ENCODE measurements at places on chromosomes 4 and X.
A peak's percentile ranks its signal among the peaks of the same experiment; 100 is the strongest.

DNA sequence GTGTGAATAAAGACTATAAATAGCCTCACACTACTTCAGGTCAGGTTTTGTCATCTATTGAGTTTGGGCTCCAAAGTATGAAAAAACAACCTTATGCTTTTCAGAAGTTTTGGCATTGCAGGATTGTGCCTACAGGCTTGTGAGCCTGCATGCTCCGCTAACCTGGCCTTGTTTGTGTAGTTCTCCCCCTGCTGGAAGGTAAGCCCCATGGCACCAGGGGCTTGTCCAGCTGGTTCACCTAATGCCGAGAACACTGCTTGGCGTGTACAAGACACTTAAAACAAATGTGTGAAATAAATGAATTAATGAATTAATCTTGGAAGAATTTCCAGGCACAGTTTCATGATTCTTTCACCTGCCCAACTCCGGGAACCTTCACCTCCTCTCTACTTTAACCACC is 1.8 kb upstream of the HSD17B10 start:
- peaks cover 2% of the 10 kb centered on the region for H3K27me3 ChIP-seq
- peak; percentile 49 for DNase-seq
- no peak overlapping the region for H3K4me3 ChIP-seq
- H3K27ac ChIP-seq = no peak overlapping the region
- H3K4me1 ChIP-seq = peaks cover 10% of the 10 kb centered on the region

DNA sequence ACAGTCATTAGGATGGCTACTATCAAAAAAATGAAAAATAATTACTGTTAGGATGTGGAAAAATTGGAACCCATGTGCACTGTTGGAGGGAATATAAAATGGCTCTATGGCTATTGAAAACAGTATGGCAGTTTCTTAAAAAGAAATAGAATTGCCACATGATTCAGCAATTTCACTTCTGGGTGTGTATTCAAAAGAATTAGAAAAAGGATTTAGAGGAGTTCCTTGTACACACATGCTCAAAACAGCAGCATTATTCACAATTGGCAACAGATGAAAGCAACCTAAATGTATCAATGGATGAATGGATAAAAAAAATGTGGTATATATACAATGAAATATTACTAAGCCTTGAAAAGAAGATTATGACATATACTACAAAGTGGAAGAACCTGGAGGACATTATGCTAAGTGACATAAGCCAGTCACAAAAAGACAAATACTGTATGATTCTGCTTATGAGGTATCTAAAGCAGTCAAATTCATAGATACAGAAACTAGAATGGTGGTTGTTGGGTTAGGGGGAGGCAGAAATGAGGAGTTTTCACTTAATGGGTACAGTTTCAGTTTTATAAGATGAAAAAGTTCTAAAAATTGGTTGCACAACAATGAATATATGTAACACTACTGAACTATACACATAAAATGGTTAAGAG is 123.2 kb downstream of the ELOVL6 start:
- peaks cover 1% of the 10 kb centered on the region for H3K27me3 ChIP-seq
- DNase-seq = no peak
- no peak overlapping the region for H3K27ac ChIP-seq
- no peak overlapping the region for H3K4me3 ChIP-seq
- peaks cover 3% of the 10 kb centered on the region for H3K36me3 ChIP-seq

DNA sequence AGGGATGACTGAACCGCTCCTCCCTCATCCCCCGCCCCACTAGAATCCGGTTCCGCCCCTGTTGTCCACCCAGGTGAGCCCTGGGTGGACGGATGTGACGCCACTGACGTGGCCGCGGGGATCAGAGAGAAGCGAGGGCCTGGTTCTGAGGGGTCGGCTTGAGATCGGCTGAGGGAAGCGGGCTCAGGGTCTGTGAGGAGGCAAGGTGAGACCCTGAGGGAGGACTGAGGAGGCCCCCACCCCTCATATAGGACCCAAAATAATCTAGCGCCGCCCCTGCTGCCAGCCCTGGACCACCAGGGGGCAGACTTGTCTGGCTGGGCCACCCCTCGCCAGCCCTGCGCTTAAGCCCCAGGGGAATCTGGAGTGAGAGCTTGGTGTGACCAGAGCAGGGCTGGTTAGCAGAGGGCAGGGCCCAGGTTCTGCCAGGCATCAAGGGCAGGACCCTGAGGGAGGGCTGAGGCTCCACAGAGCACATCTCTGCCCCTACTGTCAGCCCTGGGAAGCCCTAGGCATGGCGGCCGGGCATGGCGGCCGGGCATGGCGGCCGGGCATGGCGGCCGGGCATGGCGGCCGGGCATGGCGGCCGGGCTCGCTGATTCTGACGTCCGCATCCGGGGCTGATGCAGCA is at the start of gene MAGEA8:
Gene MAGEA8, plus strand, starts transcription at position 103 of the 631 bp plus-strand sequence. CDS start 3,090 bp downstream, outside the sequence.
- H3K27me3 ChIP-seq = peaks cover 1% of the 10 kb centered on the region
- H3K4me3 ChIP-seq = no peak within 1 kb of the TSS

DNA sequence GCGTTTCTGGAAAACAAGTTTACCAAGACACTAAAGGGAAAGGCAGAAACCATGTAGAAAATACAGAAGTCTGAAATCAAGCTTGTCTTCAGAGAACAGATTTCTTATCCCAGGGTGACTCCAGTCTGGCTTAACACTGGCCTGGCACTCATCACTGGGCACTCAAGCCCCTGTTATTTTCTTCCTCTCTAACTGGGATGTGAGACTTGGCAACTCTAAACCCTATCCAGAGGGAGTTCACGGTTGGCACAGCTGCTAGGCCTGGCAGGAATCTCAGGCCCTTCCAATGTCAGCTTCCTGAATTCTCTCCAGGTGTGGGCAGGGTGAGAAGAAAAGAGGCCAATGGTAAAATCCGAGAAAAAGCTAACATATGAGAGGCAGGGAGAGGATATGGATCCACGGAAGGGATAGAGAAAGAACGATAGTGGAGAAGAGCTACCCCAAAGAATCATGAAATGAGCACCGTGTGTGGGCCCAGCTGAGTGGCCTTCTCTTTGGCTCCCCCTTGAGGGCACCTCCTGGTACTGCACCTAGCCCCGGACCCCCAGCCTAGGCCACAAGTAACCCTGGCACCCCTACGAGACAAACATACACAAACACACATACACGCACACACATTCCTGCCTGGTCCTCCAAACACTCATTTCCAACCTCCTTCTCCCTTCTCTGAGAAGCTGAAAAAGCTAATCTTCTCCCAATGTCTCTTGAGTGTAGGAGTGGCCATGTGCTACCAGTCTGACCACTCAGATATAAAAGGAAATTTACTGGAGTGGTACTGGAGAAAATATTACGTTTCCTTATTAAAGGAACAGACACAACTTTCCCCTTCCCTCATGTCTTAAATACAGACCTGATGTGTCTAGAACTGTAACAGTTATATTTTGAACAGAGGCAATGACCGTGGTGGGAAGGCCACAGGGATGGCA is 16.6 kb upstream of the PTCHD1 start:
- peaks cover 5% of the 10 kb centered on the region for H3K4me1 ChIP-seq
- peaks cover 3% of the 10 kb centered on the region for H3K27me3 ChIP-seq
- no peak overlapping the region for H3K4me3 ChIP-seq
- H3K36me3 ChIP-seq = no peaks in the 10 kb centered on the region
- H3K27ac ChIP-seq = no peak overlapping the region

DNA sequence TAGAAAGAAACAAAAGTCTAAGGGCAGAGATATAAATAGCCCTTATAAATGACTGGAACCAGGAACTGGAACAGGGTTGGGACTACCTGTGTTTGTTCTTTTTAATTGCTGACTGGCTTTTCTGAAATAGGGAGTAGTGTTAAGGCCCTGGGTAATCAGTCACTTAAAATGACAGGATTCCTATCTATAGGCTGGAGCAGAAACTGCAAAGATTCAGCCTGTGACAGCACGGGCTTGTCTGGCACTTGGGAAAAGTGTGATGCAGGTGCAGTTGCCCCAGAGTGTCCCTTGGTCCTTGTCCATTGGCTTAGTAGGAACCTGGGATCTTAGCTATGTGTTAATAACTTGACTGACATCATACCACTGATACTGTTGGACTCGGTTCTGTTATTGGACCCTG is 14.7 kb upstream of the PLAC8 start:
- peaks cover 28% of the 10 kb centered on the region for H3K4me1 ChIP-seq
- no peak overlapping the region for H3K4me3 ChIP-seq
- no peaks in the 10 kb centered on the region for H3K27me3 ChIP-seq
- DNase-seq = no peak
- no peak overlapping the region for H3K27ac ChIP-seq

DNA sequence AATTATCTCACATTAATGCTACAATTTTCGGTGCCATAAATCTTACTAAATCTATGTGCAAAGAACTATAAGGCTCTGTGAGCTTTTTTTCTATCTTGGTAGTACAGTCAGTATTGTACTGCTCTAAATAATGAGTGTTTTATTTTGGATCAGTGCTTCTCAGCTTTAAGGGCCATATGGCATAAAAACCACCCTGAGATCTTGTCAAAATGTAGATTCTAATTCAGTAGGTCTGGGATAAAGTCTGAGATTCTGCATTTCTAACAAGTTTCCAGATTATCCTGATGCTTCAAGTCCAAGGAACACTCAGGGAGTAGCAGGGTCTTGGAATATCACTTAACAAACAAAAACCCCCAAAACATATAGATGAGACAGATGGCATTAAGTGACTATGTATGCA is 486.5 kb downstream of the GRXCR1 start:
- no peaks in the 10 kb centered on the region for H3K4me1 ChIP-seq
- H3K27ac ChIP-seq = no peak overlapping the region
- H3K4me3 ChIP-seq = no peak overlapping the region
- no peak for DNase-seq
- no peaks in the 10 kb centered on the region for H3K36me3 ChIP-seq

- no peak for DNase-seq
- no peak overlapping the region for H3K4me3 ChIP-seq
- no peaks in the 10 kb centered on the region for H3K27me3 ChIP-seq
- H3K36me3 ChIP-seq = peaks cover 2% of the 10 kb centered on the region
Measured at GRCh38 chrX:136963973-136964372, 69.8 kb downstream of the GPR101 start.

- peaks cover 15% of the 10 kb centered on the region for H3K36me3 ChIP-seq
- H3K27me3 ChIP-seq = no peaks in the 10 kb centered on the region
- H3K27ac ChIP-seq = no peak overlapping the region
- H3K4me3 ChIP-seq = no peak overlapping the region
- peaks cover 13% of the 10 kb centered on the region for H3K4me1 ChIP-seq
- DNase-seq = no peak
Measured at GRCh38 chr4:26611372-26611771, 27.5 kb downstream of the TBC1D19 start.

GRCh38 chrX:41718481-41719235 is 5.3 kb upstream of the GPR82 start:
- H3K27ac ChIP-seq = no peak overlapping the region
- DNase-seq = no peak
- H3K4me3 ChIP-seq = no peak overlapping the region
- H3K27me3 ChIP-seq = no peaks in the 10 kb centered on the region
- peaks cover 27% of the 10 kb centered on the region for H3K4me1 ChIP-seq

DNA sequence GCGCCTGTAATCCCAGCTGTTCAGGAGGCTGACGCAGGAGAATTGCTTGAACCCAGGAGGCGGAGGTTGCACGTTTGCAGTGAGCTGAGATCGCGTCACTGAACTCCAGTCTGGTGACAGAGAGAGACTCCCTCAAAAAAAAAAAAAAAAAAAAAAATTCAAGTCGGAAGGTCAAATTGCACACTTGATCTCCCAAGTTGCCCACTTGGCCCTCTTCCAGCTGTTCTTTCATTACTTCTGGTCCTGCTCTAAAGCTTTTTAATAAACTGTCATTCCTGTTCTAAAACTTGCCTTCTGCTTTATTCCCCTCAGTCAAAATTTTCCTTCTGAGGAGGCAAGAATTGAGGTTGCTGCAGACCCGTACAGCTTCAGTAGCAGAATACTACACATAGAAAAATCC is 2358.0 kb downstream of the ARAP2 start:
- H3K36me3 ChIP-seq = no peaks in the 10 kb centered on the region
- H3K27me3 ChIP-seq = no peaks in the 10 kb centered on the region
- H3K27ac ChIP-seq = no peak overlapping the region

DNA sequence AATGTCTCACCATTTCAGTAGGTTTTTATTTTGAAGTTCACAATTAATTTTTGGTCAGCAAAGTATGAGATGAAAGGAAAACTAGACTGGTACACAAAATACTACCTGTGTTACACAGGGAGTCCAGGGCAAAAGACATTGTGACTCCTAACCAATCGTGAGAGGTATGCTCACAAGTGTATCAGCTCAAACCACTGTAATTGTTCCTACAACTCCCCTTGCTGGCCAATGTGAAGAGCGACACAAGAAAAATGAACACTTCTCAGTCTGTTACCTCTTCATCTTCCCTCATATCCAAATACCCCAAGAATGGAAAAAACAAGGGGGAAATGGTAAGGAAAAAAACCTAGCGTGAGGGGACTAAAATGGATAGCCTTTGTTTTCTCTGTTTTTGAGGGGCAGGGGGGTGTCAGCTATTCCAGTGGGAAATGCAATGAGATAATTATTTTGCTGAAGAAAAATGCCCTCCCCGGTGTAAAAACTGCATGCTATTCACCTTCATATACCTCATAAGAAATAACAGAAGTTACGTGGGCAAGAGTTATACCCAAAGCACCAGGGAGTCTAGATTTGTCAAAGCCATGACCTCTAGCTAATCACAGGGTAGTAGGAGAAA is 30.6 kb upstream of the NSUN7 start:
- H3K27ac ChIP-seq = no peak overlapping the region
- peaks cover 5% of the 10 kb centered on the region for H3K4me1 ChIP-seq
- H3K27me3 ChIP-seq = no peaks in the 10 kb centered on the region
- H3K4me3 ChIP-seq = no peak overlapping the region

DNA sequence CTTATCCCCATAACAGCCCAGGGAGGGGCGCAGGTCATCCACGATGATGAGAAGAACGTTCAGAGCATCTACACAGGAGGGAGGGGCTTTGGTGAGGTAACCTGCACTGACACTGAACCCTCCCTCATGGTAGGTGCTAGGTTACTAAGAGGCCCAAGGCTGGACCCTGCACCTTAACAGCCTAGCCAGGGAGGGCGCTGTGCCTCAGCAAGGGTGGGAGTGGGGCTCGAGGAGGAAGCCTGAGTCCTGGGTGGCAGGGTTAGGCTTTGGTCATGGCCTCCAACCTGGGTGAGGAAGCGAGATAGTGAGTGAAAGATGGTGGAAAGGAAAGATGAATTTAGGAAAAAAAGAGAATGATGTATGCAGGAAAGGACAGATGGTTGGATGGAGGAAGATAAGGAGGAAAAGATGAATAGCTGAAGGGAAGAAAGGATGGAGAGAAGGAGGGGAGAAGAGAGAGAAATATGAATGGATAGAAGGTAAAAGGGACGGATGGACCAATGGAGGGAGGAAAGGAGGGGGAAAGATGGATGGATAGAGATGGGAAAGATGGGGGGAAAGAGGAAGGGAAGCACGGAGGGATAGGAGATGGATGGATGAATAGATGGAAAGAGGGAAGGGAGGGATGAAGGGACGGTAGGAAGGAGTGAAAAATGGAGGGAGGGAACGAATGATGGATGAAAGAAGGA is 736 bp downstream of the IDS start:
- peak overlapping the region; percentile 100 for H3K27ac ChIP-seq
- peak overlapping the region; percentile 95 for H3K4me3 ChIP-seq
- H3K27me3 ChIP-seq = no peaks in the 10 kb centered on the region
- H3K4me1 ChIP-seq = peaks cover 11% of the 10 kb centered on the region
- H3K36me3 ChIP-seq = peaks cover 7% of the 10 kb centered on the region

- no peaks in the 10 kb centered on the region for H3K36me3 ChIP-seq
- no peak for DNase-seq
- no peak overlapping the region for H3K27ac ChIP-seq
- H3K27me3 ChIP-seq = no peaks in the 10 kb centered on the region
- no peaks in the 10 kb centered on the region for H3K4me1 ChIP-seq
- H3K4me3 ChIP-seq = no peak overlapping the region
Measured at GRCh38 chr4:17009871-17010367, 111.5 kb upstream of the LDB2 start.
